ENCODE measurements at places on chromosomes 13 and 19.

DNA sequence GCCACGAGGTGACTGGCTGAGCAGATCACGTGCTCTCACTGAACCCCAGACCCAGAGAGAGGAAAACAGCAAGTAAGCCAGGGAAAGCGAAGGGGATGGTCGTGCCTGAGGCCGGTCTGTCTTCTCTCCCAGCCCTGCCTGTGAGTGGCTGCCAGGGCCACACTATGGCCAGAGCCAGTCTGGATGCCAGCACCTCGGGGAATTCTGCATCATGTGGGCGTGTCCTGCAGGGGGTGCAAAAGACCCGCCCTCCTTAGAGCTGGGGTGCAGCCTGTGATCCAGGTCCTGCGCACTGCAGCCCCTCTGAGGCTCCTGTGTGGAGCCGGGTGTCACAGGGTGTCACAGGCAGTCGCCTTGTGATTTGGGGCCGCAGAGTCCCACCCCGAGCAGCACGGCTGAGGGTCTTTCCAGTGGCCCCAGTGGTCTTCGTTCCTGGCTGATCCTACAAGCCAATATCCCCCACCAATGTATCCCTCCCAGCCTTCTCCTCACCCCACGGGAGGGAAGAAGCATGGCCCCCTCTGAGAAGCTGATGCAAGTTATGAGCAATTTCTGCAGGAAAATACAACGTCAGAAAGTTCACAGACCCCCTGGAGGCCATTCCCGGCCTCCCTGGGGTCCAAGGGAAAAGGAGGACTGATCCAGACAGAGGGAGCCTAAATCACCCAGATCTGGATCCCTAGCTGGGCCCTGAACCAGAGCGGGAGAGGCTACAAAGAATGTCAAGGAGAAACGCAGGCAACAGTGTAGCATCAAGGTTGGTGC lies 7.7 kb downstream of the PPP1R12C start:
- H3K27ac ChIP-seq = no peak overlapping the region
- H3K27me3 ChIP-seq = no peaks in the 10 kb centered on the region
- H3K36me3 ChIP-seq = peaks cover 29% of the 10 kb centered on the region
- no peak overlapping the region for H3K4me3 ChIP-seq
- H3K4me1 ChIP-seq = no peaks in the 10 kb centered on the region

DNA sequence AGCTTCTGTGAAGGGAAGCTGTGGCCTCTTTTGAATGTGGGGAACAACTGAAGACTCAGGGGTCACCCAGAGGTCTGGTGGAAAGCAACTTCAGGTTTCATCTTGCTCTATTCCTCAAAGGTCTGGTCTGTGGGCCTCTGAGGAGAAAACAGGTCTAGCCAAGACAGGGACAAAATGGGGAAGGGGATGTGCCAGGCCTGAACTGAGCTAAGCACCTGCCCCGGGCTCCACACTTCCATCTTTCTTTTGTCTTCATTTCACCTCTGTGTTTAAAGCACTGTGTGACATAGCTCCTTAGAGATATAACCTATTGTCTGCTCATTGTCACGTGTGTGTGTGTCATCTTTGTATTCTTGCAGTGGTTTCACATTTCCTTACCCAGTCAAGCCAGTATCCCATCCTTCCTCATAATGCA lies 19.9 kb upstream of the GDF15 start:
- DNase-seq = no peak
- peaks cover 2% of the 10 kb centered on the region for H3K4me1 ChIP-seq
- H3K36me3 ChIP-seq = peaks cover 25% of the 10 kb centered on the region
- H3K27ac ChIP-seq = no peak overlapping the region

GRCh38 chr19:1070931-1071791 lies 4.2 kb downstream of the ARHGAP45 start:
- peak overlapping the region; percentile 75 for H3K27ac ChIP-seq
- H3K4me1 ChIP-seq = peaks cover 39% of the 10 kb centered on the region
- no peaks in the 10 kb centered on the region for H3K27me3 ChIP-seq
- H3K4me3 ChIP-seq = peak overlapping the region; percentile 83
- peaks cover 51% of the 10 kb centered on the region for H3K36me3 ChIP-seq

DNA sequence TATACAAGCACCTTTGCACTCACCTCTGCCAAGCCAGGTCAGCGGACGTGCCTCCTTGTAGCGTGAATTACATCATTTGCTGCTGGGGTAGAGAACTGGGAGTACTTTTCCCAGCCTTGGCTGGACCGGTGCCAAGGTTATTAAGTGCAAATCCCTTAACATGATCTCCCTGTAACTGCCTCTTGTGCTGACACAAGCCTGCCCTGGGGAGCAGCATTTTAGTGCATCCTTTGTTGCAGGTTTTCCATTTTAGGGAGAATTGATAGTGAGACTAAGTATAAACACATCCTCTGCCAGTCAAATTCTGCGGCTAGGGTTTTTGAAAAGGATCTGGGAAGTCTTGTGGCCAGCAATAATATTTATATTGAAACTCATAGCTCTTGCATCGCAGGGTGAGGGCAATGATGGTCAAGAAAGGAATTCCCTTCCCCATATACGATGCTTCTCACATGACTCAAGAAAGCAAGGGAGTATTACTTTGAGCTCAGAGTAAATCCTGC lies 32.7 kb upstream of the DCLK1 start:
- H3K36me3 ChIP-seq = no peaks in the 10 kb centered on the region
- H3K27ac ChIP-seq = no peak overlapping the region

DNA sequence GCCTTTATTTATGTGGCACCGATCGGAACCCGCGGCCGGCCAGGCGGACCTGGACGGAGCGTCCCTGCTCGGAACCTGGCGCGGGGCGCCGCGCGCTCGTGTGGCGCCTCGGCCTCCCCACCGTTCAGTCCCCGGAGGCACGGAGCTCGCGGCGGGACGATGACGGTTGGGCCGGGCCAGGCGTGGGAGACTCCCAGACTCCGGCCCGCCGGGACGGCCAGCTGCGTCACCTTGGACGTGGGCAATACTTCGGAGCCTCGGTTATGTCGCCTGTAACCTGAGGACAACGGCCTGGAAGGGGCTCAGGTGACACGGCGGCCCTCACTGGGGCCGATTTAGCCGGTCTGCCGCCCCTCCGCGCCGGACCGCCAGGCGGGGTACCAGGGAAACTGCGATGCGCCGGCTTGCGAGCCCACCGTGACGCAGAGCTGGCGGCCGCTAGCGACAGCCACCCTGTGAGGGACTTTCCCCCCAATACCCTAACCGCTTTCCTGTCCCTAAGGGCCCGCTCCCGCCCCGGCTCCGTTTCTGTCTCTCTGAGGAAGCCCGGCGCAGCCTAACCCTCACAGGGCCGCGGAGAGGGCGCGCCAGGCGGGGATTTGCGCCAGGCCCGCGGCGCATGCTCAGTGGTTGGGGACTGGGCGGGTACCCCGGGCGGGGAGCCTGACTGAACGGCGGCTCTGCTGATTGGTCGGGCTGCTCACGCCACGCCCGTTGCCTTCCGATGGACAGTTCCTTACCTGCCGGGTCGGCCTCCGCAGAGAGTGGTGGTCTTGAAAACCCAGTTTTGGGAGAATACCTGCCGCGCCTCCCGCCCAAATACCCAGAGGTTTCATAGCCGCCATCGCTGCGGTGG lies 109.5 kb upstream of the DOCK9 start:
- peak overlapping the region; percentile 97 for H3K4me3 ChIP-seq
- peaks cover 40% of the 10 kb centered on the region for H3K4me1 ChIP-seq
- H3K27me3 ChIP-seq = peaks cover 4% of the 10 kb centered on the region
- peak; percentile 94 for DNase-seq
- H3K27ac ChIP-seq = peak overlapping the region; percentile 97
- peaks cover 19% of the 10 kb centered on the region for H3K36me3 ChIP-seq

GRCh38 chr19:41031916-41032315 lies 40.8 kb downstream of the CYP2B6 start:
- no peaks in the 10 kb centered on the region for H3K4me1 ChIP-seq
- no peak overlapping the region for H3K27ac ChIP-seq
- DNase-seq = no peak
- no peak overlapping the region for H3K4me3 ChIP-seq

- no peaks in the 10 kb centered on the region for H3K27me3 ChIP-seq
- H3K4me1 ChIP-seq = no peaks in the 10 kb centered on the region
- no peak for DNase-seq
- no peak overlapping the region for H3K27ac ChIP-seq
- no peak overlapping the region for H3K4me3 ChIP-seq
Observed at GRCh38 chr13:70612881-70613280, 504.6 kb upstream of the KLHL1 start.

GRCh38 chr13:99506634-99507033 lies 5.4 kb downstream of the TM9SF2 start:
- H3K4me1 ChIP-seq = peaks cover 54% of the 10 kb centered on the region
- peak overlapping the region; percentile 19 for H3K27ac ChIP-seq
- H3K4me3 ChIP-seq = no peak overlapping the region
- peaks cover 51% of the 10 kb centered on the region for H3K36me3 ChIP-seq

- peak overlapping the region; percentile 32 for H3K27ac ChIP-seq
- peaks cover 30% of the 10 kb centered on the region for H3K4me1 ChIP-seq
- no peaks in the 10 kb centered on the region for H3K36me3 ChIP-seq
- peaks cover 3% of the 10 kb centered on the region for H3K27me3 ChIP-seq
Observed at GRCh38 chr13:20399961-20400360, 125.7 kb downstream of the CRYL1 start.

DNA sequence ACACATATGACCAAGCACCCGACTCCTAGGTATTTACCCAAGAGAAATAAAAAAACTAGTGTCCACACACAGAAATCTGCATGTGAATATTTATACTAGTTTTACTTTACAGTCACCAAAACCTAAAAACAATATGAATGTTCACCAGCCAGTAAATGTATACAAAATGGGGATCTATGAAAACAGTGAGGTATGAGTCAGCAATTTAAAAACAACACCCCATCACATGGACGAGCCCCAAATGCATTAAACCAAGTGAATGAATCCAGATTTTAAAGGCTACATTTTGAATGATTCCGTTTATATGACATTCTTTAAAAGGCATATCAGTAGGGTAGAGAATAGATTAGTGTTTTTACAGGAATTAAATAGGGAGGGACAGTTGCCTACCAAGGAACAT lies 22.1 kb downstream of the SIGLEC7 start:
- no peaks in the 10 kb centered on the region for H3K36me3 ChIP-seq
- peaks cover 7% of the 10 kb centered on the region for H3K27me3 ChIP-seq
- DNase-seq = no peak
- H3K4me1 ChIP-seq = peaks cover 49% of the 10 kb centered on the region

- H3K4me1 ChIP-seq = no peaks in the 10 kb centered on the region
- no peaks in the 10 kb centered on the region for H3K27me3 ChIP-seq
- no peaks in the 10 kb centered on the region for H3K36me3 ChIP-seq
- H3K27ac ChIP-seq = no peak overlapping the region
- no peak overlapping the region for H3K4me3 ChIP-seq
Observed at GRCh38 chr19:28829762-28830161, 383.2 kb downstream of the UQCRFS1 start.

- no peak for DNase-seq
- no peak overlapping the region for H3K4me3 ChIP-seq
- H3K36me3 ChIP-seq = no peaks in the 10 kb centered on the region
- no peaks in the 10 kb centered on the region for H3K27me3 ChIP-seq
- no peaks in the 10 kb centered on the region for H3K4me1 ChIP-seq
Observed at GRCh38 chr13:35789335-35790165, 313.1 kb upstream of the MAB21L1 start.

DNA sequence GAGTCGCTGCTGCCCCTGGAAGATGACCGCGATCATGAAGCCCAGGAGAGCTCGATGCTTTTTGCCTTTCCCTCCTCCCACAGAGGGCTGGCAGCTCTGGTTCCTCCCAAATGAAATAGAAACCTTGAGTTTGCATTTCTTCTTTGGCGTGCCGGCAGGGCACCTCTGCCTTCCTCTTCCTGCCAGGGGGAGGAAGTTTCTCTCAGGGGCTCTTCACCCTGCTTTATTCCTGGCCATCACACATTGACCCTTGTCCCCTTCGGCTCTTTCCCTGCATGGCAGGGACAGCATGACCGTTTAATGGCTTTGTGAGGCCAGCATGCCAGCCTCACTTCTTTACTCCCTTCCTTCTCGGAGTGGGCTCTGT lies 47.9 kb downstream of the ACTN4 start:
- peak overlapping the region; percentile 61 for H3K4me3 ChIP-seq
- no peak for DNase-seq
- H3K27ac ChIP-seq = peak overlapping the region; percentile 73

DNA sequence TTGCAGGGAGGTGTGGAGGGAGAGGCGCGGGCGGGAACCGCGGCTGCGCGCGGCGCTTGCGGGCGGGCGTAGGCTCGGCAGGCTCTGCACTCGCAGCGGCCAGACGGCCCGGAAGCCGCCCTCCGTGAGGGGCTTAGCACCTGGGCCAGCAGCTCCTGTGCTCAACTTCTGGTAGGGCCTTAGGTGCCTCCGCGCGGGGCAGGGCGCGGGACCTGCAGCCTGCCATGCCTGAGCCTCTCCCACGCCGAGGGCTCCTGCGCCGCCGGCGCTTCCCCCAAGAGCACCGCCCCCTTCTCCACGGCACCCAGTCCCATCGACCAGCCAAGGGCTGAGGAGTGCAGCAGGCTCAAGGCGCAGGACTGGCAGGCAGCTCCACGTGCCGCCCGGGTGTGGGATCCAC lies 940.8 kb upstream of the PCDH9 start:
- no peaks in the 10 kb centered on the region for H3K4me1 ChIP-seq
- DNase-seq = no peak
- H3K27me3 ChIP-seq = no peaks in the 10 kb centered on the region
- no peaks in the 10 kb centered on the region for H3K36me3 ChIP-seq

DNA sequence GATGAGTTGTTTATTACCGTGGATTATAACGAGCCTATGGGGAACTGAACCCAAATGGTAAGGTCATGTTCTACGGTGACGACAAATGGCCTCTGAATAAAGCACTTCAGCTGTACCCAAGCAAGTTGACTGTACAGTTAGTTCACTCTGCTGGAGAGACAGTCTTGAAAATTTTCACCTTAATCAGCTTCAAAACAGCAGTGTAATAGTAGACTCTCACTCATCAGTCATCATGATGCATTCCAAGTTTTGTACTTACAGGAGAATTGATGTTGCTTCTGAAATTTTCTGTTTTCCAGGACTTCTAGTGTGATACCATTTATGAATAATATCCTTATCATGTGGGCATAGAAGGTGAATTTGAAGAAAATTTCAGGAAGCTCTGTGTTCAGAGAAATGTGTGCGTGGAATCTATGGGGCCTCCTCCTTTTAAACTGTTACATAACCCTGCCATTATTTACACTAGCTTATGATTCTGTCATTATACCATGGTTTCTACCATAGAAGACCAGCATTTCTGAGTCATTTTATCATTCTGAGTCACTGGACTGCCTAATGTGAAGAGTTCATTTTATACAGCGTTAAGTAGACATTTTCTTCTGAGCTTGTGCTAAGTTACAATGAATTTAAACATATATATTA lies 96.9 kb downstream of the WDFY2 start:
- H3K36me3 ChIP-seq = peaks cover 1% of the 10 kb centered on the region
- no peaks in the 10 kb centered on the region for H3K4me1 ChIP-seq
- H3K27me3 ChIP-seq = no peaks in the 10 kb centered on the region
- no peak for DNase-seq
